ENCODE measurements at places on chromosomes 1 and 21. TPM values are rescaled to one million over a fixed set of nuclear protein-coding genes. Genes with fewer than 3 reads are reported as not detected.

RPTN gene
- total RNA-seq = not detected

OPTC gene
- not detected for total RNA-seq

CLDN19 gene
- total RNA-seq = not detected

PRAMEF6 gene
- not detected for total RNA-seq

PALMD gene
- total RNA-seq = 18.8 TPM

TCP10L gene
- total RNA-seq = 0.71 TPM

TLCD4 gene
- 11.3 TPM for total RNA-seq

ERICH3 gene
- 8.1 TPM for total RNA-seq

AKR7A2 gene
- 37.4 TPM for total RNA-seq

GRCh38 chr1:235098991-235099390 lies 29.6 kb downstream of the TOMM20 start:
- DNase-seq = no peak

- no peak for DNase-seq
These were observed 624.3 kb upstream of the BRINP3 start for GRCh38 chr1:191101960-191102359.

DNA sequence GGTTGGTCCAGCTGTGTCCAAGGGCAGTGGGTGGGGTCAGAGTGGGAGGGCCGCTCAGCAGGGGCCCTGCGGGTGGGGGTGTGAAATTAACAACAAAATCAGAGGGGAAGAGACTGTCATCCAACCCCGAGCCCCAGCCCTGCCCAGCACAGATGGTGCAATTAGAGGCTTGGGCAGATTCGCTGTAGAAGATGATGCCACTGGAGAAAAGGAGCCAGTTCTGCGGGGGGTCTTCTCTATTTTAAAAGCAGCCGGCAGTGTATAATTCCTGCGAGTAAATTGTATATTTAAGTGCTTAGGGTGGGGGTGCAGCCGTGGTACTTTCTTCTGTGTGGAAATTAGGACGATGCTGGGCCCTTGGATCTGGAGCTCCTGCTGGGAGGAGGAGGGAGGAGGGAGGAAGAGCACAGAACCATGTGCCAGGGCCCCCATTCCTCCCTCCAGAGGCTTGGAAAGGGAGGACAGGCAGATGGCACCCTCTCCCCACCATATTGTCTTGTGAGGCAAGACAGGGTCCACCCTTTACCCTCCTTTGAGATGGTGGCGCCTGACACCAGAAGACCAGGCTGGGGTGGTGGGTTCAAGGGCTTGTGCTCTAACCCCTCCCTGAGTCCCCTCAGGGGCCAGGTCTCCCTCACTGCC lies 89.2 kb downstream of the ACTL8 start:
- DNase-seq = no peak

DNA sequence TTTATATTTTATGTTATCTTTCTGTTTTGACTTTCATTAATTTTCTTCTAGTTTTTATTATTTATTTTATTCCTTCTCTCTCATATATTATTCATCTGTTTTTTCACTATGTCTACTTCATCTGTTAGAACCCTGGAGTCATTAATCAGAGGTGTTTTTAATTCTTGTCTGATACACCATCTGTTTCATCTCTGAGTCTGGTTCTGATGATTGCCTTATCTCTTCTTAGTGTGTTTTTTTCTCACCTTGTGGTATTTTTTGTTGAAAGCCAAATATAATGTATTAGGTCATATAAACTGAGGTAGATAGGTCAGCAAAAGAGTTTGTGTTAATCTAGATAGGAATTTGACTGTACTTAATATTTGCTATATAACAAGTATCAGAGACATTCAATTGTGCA lies 1005.7 kb upstream of the NCAM2 start:
- DNase-seq = no peak

DNA sequence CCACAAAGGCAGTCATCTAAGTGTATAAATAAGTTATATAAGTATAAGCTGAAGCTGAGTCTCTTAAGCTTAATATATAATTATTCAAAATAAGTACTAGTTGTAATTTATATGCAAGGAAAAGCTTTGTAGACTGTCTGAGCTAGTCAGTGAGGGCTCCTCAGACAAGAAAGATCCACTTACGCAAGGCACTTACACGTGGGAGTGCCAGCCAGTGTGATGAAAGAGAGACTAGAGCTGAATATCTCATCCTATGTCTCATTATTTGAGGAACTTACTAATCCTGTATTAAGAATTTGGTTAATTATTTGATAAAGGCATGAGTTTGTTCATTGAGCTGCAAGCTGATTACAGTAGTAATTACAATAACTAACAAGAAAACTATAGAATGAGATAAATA lies 146.9 kb downstream of the PDE4B start:
- DNase-seq = peak; percentile 52

GRCh38 chr1:76881762-76882161 lies 14.5 kb downstream of the ST6GALNAC5 start:
- no peak for DNase-seq

GRCh38 chr1:168218658-168219057 lies 7.1 kb upstream of the SFT2D2 start:
- DNase-seq = no peak

DNA sequence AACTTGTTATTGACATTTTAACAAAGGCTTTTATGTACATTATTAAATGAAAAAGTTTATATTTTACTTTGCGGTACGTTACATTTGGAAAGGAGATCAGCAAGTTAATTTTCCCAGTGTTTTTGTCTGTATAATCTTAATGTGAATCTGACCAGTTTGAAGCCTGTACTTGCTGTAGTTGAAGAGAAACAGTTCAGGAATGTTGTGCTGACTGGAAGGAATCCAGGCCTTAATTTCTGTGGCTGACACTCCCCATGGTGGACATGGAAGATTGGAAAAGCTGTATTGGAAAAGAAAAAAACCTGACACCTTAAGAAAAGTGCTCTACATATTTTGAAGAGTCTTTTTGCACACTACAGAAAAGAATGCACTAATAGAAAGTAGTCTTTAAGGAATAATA lies 15.5 kb downstream of the LEPR start:
- DNase-seq = no peak

DNA sequence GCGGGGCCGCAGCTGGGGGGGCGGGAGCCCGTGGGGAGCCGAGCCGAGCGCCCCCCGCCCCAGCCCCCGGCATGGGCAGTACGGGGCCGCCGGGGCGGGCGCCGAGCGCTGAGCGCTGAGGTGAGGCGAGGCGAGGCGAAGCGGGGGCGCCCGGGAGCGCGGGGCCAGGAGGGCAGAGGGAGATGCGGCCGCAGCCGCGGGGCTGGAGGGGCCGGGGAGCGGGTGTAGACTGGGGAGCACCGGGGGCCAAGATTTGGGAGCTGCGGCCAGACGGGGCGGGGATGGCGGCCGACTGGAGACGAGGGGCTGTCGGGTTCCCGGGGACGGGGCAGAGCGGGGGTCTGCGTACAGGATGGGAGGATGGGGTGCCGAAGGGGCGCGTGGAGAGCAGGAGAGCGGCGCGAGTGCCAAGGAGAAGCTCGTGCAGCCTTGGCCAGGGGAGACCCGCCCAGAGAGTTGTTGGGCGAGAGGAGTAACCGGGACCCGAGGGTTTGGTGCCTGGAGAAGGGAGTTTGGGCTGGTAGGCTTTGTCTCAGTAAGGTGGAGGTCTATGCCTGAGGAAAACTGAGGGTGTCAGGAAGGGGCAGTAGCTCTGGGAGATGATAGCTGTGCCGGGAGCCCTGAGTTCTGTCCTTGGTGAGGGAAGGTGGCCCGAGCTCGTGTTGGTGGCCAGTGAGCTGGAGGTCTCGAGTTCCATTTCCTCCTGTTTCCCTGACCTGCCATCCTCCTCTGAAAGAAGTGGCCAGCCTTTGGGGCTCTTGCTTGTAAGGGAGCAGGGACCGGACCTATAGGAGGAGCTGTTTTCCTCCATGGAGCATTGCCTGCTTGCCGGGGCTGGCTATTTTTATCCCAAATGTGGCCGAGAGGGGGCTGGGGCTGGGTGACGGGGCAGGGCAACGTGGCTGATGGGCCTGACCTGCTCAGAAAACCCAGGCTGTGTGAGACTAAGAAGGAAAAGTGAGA lies 539 bp downstream of the ATP8B2 start:
- DNase-seq = peak; percentile 54

- no peak for DNase-seq
These were observed 46.8 kb downstream of the SAMSN1 start for GRCh38 chr21:14499316-14499715.

DNA sequence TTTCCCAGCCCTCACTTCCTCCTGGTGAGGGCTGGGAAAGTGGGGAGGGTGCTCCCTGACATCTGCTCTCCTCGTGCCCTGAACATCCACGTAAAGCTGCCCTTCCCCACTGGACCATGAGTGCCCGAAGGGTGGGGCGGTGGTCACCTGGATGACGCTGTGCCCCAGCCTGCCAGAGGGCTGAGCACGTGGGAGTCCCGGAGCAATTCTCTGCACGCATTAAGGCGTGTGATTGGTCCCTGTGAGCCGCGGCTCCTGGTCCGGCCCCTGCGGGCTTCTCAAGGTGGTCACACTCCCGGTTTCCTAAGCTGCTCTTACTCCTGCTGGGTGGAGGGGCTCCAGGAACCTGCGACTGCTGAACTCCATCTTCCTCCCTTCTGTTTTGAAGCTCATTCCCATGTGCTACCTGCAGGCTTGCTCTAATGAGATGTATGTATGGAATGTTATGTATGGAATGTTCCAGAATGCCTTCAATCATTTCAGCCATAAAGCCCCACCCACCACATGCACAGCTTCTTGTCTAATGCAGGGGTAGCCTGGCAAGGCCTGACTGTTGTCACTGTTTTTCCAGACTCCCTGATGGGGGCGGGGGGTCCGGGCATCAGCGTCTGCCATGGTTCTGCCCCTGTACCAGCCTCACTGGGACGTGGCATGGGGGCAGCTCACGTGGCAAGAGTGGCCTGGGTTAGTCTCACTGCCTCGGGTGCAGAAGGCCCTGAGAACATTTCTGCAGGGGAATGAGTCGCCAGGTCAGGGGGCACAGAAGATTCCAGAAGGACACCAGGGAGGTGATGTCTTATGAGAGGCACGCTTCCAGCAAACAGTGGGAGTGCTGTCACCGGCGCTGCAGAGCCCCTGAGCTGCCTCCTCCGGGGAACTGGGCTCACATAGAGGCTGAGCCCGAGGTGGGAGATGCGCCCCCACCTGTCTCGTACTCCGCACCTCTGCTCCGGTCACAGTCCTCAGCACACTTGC lies 19.4 kb downstream of the KRTAP10-1 start:
- peak; percentile 37 for DNase-seq

DNA sequence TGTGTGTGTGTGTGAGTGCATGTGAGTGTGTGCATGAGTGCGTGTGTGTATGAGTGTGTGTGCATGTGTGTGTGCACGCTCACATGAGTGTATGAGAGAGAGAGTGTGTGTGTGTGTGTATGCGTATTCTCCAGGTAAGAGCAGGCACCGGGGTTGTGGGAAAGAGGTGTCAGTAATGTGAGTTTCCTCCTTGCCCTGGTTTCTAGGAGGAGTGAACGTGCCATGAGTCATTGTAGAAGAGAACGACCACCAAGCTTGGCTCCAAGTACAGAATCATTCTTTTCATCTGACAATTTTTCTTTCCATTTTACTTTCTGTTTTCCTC lies 79.1 kb downstream of the POFUT2 start:
- no peak for DNase-seq

DNA sequence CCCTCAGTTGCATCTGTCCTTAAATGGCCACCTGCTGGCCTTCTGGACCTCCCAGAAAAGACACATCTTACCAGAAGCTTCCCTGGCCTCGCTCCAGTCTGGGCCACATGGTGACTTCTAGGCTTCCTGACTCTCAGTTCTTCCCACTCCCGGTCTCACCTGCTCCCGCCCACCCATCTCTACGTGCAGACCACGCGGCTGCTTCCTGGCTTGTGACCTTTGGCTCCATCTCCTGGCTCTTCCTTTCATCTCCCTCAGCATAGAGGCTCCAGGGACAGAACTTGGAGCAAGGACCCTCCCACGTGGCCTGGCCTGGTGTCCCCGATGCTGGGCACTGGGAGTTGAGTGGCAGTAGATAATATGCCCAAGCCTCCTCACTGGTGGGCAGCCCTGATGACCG lies 124.9 kb upstream of the IRF2BP2 start:
- no peak for DNase-seq

GRCh38 chr1:7744882-7745281 lies 26.2 kb upstream of the VAMP3 start:
- DNase-seq = no peak

- no peak for DNase-seq
These were observed 440.2 kb downstream of the PTPRU start for GRCh38 chr1:29676496-29676895.

- no peak for DNase-seq
These were observed 416.9 kb upstream of the USP24 start for GRCh38 chr1:55632058-55632457.
